Endothelial cell (in vitro differentiated cells): ENCODE measurements at places on chromosomes 13 and 19.

DNA sequence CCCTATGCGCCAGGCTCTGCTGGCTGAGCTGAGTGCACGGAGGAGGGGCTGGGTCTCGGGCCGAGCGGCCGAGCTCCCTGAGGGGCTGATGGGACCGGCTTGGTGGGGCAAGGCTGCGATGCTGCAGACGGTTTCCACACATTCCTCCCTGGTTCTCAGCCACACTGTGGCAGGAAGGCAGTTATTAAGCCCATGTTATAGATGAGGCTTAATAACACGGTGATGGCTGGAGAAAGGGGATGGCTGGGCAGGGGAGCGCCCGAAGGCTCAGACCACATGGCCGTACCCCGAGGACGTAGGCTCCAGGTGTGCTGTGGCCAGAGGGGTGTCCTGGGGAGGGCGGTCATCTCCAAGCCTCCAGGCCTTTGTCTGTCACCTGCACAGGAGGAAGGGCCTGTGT is 58.6 kb downstream of the MCF2L start:
- no peak for DNase-seq

GRCh38 chr19:8814176-8814575 is 17.9 kb downstream of the ZNF558 start:
- DNase-seq: no peak

- no peak for DNase-seq
Measured at GRCh38 chr13:111558700-111559088, 238.3 kb downstream of the TEX29 start.

GRCh38 chr13:94704377-94705080 is 7.8 kb downstream of the SOX21 start:
- no peak for DNase-seq

GRCh38 chr13:39847336-39847735 is 191.9 kb downstream of the COG6 start:
- DNase-seq: no peak

DNA sequence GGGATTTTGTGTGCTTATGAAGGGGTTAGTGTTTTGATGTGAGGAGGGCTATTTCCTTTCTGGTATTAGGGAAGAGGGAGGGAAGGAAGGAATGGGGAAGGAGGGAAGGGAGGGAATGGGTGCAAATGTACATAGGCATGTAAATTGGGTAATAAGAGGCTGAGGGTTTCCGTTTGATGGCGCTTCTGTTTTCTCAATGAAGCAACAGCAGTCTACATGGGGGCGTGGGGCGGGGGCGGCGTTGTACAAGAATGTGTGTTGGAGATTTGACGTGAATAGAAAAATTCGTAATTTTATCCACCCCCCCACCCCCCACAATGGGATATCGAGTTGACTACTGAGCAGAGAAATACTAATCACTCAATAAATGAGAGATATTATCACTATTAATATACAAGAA is 52.5 kb downstream of the PDS5B start:
- no peak for DNase-seq

DNA sequence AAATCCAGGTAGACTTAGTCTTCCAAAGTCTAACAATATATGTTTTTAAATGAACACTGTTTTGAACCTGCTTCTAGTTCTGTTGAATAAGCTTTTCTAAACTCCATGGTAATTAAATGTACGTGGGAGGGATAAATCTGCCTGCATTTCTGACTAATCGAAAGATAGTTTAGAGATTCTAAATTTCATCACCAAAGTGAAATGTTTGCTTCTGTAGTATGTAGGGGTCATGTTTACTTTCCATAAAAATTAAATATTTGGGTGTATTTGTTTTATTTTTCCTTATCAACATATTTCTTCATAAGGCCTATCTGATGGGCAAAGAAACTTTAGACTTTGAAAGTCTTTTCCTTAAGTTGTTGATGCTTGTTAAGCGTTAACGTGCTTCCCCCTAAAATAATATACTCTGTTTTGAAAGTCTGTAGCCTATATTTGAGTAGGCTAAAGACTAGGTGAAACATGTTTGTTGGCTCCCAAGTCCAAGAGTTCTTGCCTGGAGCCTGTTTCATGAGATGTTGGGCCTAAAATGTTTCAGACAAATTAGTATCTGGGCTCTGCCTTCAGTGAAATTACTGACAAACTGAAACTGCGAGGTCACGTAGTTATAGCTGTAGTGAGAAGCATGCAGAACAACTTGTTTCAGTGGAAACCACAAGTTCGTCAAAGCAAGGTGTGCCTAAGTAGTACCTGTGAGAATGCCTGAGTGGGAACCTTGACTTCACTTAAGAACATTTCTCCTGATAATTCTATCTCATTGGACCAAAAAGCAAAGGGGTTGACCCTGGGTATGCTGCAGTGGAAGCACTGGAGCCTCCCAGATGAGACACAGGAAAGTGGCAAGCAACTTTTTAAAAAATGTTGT is 126.2 kb downstream of the LMO7 start:
- no peak for DNase-seq

DNA sequence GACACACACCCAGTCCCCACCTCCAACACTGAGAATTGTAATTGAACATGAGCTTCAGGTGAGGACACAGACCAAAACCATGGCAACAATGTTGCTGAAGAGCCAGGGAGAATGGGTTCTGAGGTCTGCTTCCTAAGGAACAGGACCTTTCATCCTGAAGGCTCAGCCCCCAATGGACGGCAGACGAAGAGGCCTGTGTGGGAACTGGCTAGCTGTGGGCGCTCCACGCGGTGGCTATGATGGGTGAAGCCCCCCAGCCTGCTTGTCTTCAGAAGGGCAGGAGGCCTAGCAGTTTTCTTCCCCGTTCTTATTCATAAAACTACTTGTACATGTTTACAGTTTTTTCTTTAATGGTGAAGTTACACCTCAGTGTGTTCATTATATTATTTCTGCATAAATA is 136.1 kb upstream of the SPACA7 start:
- no peak for DNase-seq

- DNase-seq: no peak
Measured at GRCh38 chr13:44156294-44156658, 217.3 kb upstream of the SERP2 start.

GRCh38 chr13:105541565-105541964 is 993.9 kb downstream of the EFNB2 start:
- no peak for DNase-seq

GRCh38 chr19:54448040-54448773 is 792 bp upstream of the LENG8 start:
- peak; percentile 70 for DNase-seq

DNA sequence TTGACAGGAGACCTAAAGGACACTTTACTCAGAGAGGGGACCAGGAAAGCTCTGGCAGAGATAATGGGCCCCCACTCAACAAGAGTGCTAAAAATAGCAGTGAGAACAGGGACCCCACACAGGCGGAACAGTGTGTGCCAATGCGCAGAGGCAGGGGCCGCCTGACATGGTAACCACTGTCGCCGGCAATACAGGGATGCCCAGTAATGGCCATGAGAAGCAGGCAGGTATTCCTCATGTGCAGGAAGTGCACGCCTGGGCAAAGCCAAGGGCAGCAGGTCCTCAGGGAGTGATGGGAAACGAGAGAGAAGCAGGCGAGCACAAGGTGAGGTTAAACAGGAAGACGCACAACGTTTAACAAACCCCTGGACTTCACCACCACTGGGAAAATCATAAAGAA is 757.1 kb downstream of the LIG4 start:
- DNase-seq: no peak

DNA sequence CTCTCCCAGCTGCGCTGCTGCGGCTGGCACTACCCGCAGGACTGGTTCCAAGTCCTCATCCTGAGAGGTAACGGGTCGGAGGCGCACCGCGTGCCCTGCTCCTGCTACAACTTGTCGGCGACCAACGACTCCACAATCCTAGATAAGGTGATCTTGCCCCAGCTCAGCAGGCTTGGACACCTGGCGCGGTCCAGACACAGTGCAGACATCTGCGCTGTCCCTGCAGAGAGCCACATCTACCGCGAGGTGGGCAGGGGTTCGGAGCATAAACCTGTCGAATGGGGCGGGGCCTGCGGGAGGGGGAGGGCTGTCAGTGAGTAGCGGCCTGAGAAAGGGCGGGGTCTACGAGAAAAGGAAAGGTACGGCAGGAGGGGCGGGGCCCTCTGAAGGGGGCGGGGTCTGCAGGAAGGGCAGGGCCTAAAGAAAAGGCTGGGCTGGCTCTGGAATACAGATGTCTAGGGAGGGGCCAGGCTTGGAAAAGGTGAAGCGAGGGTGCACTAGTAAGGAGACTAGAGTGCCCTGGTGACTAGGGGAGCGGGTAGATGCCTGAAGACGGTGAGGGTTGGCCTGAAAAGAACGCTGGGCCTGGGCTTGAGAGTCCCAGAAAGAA is 3.6 kb downstream of the CD37 start:
- DNase-seq: peak; percentile 83

DNA sequence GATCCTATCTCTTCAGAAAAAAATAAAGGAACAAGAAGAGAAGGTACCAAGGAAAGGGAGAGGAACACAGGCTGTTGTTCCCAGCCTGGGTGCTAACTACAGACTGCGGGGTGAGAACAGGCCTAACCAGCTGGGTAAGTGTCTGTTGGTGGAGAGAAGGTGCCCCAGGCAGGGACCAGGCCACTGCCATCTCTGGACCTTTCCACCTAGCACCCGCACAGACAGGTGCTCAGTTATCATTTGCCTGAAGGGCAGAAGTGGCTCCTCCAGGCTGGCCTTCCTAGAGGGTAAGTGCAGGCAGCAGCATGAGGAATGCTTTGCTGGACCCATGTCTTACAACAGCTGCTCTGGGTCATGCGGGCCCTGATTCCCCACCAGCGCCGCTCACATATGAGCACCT is 10.1 kb downstream of the DNMT1 start:
- no peak for DNase-seq

DNA sequence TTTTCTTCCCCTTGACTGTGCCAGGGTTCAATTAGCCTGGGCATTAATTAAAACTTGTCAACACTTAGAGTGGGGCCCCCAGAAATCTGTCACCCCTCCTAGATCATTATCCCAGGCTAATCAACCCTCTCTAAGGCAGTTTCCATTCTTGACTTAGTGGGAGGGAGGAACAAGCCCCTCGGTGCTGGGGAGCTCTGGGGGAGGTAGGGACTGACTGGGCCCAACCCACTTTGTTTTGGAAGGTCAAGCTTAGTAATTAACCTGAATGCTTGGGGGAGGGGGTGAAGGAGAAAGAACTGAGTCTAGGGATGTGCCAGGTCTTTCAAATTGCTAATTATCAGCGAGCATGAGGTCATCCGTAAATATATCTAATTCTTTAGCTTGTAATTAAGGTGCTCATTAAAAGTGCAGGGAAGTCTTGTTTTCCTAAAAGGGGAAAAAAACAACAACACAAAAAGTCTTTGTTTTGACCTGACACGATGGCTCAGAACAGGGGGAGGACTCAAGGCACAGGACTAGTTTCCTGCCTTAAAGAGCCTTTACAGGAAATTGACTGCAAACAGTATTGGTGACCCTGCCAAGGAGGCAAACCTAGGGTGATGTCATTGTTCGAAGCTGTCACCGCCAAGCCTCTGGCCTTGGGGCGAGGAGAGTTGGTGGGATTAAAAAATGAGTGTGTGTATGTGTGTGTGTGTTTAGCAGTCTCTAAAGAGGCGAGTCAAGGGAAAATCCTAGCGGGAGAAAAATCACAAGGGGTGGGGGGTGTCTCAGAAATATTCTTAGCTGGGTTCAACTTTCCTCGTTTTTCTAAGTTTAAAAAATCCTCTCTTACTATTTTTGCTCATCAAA is 19.4 kb downstream of the ACTN4 start:
- peak; percentile 60 for DNase-seq

- DNase-seq: no peak
Measured at GRCh38 chr19:3056417-3057088, 5.7 kb downstream of the TLE5 start.

GRCh38 chr13:30172593-30173302 is 134.6 kb downstream of the KATNAL1 start:
- DNase-seq: no peak

DNA sequence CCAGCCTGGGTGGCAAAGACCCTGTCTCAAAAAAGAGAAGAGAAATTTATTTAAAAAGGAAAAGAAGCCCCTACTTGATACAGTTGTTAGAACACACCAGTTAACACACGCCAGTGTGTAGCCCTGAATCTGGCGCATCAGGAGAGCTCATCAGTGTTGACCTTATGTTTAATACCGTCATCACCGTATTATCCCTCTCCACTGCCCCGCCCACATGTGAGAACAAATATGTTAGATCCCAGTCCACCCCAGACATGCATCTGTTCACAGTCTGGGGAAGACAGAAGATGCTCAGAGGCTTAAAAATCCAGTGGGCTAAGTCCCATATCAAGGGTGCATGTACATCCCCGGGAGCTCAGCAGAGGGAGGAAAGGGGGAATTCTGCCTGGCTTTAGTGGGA is 155.2 kb downstream of the DPF1 start:
- DNase-seq: no peak

GRCh38 chr13:42181381-42181953 is 90.5 kb upstream of the AKAP11 start:
- no peak for DNase-seq

DNA sequence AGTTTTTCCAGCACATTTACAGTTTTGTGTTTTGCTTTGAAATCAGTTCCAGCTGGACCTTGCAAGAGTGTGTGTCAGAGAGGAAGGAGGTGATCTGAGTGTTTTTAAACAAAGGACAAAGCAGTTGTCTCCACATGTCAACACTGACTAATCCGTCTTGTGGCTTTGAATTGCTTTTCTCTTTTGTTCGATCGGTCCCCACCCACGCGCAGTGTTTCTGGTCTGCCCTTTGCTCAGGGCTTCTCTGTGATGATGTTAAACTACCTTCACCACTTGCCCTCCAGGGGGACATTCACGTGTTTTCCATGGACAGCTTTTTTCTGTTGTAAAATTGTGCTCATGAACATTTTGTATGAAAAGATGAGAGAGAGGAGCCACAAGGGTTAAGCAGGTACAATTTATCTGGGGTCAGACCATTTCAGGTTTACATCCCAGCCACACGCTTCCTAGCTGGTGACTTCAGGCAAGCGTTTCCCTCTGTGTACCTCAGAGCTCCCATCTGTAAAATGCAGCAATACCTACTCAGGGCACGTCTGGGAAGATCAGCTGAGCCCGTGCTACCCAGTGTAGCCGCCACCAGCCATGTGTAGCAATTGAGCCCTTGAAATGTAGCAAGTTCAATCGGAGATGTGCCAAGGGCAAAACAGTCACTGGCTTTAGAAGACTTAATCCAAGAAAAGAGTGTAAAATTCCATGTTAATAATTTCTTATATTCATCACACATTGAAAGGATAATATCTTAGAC is 13.5 kb upstream of the PLA2G4C start:
- DNase-seq: no peak

GRCh38 chr13:38998739-38999138 is 8.1 kb upstream of the STOML3 start:
- DNase-seq: no peak

- peak; percentile 52 for DNase-seq
Measured at GRCh38 chr19:46371371-46371901, 24.5 kb downstream of the PPP5C start.

- no peak for DNase-seq
Measured at GRCh38 chr19:47012617-47013016, 7.0 kb upstream of the NPAS1 start.

GRCh38 chr13:75360170-75360569 is 121.8 kb downstream of the TBC1D4 start:
- no peak for DNase-seq
